NCI-H524 (cell line): ENCODE measurements at places on chromosomes 1 and 21.

- no peak for DNase-seq
These were observed 37.5 kb downstream of the TRPM2 start for GRCh38 chr21:44390886-44391285.

DNA sequence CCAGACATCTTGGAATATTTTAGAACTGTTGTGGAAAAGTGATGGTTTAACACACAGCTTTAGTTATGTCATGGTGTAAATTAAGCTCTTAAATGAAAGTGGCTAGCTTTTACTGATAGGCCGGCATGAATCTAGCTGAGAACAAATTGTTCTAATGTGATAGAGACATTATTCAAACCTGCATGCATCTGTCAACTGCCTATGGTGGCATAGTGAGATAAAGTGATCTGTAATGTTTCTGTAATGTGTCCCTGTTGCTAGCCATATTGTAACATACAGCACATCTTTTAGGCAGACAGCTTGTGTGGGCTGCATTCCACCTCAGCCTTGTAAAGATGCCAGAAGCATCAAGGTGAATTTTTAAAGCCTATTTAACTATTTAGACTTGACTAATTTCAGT, 16.0 kb downstream of the LRIG2 start:
- DNase-seq, result no peak

DNA sequence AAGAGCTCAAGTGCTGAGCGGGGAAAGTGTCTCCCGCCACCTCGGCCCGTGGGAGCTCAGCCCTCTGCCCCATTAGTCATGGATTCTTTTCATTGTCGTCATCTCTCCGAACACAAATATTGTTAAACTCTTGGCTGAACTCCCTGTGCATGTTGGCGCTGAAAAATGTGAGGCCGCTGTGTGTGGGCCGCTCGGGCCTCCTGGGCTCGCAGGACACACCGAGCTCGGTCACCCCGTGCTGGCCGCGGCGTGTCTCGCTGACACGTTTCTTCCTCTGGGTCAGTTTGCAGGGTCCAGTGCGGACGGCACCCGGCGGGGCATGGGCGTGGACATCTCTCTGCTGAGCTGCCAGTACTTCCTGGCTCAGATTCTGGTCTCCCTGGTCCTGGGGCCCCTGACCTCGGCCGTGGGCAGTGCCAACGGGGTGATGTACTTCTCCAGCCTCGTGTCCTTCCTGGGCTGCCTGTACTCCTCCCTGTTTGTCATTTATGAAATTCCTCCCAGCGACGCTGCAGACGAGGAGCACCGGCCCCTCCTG, 25.6 kb downstream of the SLC45A1 start:
- DNase-seq, result no peak

DNA sequence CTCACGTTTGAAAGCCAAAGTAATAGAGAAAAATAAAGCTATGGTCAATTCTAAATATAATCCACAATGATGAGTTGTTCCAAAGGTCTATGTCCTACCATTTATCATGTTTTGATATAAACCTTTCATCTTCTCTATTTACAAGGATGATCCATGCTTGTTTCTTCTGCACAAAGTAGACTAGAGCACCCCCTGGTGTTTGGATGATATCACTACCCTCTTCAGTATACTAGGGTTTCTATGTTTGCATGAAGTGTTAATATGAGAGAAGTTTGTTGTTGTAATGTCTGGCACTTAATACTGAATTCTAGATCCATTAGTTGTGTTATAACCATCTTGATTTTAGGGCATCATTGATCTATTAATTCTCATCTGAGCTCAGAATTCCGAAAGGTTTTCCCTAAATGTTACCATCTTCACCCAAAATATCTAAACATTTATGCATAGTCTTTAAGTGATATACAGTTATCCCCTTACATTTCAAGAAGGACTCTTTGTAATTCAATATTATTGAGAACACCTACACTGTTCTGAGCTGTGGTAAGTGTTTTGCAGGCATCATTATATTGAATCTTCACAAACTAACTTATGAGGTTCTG, 21.1 kb downstream of the CLDN8 start:
- DNase-seq, result peak; percentile 73

GRCh38 chr1:24803220-24803619, 58.0 kb downstream of the CLIC4 start:
- no peak for DNase-seq

DNA sequence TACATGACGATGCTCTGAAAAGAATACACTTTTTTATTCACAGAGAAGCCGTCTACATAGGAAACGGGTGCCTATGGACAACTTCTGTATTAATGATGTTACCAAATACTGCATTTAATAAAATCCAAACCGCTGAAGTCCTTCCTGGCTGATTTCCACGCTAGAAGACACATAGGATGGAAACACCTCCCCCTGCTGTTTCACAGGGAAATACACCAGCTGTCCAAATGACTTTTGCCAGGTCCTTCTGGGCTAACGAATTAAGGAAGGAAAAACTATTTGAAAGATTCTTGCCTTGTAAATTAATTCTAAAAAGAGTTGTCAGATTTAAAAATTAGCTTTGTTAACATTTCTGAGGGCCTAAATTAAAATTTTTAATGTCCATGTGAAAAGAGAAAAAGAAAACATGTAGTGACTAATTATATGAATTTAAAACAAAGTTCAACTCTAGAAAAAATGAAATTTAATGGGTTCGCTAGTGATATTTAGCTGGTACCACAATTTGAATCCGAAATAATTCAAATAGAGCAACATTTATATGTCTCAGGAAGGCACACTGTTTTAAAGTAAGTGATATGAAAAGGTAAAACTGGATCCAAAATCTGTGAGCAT, 146.0 kb downstream of the RERE start:
- DNase-seq, result peak; percentile 24

GRCh38 chr1:227343727-227344551, 25.6 kb upstream of the CDC42BPA start:
- DNase-seq, result no peak

- DNase-seq, result no peak
These were observed 1.3 kb upstream of the CCT8 start for GRCh38 chr21:29074783-29075182.

- no peak for DNase-seq
These were observed 11.2 kb downstream of the ALX3 start for GRCh38 chr1:110059133-110059863.

GRCh38 chr1:29162476-29163138, 19.1 kb downstream of the SRSF4 start:
- no peak for DNase-seq

DNA sequence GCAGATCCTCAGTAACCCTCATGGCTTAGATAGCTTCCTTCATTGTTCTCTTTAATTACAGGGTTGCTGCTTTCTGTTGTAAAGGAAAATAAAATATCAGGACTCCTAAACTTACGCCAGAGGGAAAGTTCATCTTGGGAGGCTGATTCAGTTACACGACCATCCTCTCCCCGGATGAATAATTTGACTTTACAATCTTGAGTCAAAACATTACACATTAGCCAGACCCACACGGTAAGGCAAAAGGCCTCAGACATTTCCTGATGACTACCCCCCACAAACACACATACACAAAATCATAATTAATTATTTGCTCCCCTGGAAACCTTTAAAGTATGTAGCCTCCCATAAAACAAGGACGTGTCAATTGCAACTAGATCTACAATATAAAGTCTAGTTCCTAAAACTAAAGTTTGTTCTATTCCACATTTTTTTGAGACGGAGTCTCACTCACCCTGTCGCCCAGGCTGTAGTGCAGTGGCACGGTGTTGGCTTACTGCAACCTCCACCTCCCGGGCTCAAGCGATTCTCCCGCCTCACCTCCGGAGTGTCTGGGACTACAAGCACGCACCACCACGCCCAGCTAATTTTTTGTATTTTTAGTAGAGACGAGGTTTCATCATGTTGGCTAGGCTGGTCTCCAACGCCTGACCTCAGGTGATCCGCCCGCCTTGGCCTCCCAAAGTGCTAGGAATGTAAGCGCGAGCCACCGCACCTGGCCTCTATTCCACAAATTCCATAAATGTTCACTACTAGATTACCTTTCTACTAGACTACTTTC, 830 bp upstream of the PRDX1 start:
- no peak for DNase-seq
